ENCODE measurements at places on chromosomes 12 and 14.

DNA sequence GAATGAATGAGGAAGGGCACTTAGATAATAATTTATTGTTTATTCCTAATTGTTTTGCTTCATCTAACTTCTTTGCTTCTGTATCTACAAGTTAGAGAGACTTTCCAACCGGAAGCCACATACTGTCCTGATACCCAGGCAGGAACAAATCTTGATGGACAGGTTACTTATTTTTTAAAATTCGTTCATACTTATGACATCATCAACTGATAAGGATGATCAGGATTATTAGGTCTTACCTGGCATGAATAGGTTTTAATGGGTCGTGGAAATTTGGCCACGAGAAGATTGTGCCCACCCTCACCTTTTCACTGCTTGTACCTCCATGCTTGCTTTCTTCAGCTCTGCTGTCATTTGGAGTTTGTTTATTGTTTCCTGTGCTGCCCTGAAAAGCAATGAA is 39.3 kb downstream of the SNRPF start:
- no peak for DNase-seq

GRCh38 chr14:52089218-52089617 is 20.4 kb upstream of the NID2 start:
- DNase-seq: no peak

- no peak for DNase-seq
Observed at GRCh38 chr12:62468397-62468796, 1.8 kb downstream of the MON2 start.

GRCh38 chr12:102031852-102032251 is 29.9 kb downstream of the WASHC3 start:
- DNase-seq: no peak

DNA sequence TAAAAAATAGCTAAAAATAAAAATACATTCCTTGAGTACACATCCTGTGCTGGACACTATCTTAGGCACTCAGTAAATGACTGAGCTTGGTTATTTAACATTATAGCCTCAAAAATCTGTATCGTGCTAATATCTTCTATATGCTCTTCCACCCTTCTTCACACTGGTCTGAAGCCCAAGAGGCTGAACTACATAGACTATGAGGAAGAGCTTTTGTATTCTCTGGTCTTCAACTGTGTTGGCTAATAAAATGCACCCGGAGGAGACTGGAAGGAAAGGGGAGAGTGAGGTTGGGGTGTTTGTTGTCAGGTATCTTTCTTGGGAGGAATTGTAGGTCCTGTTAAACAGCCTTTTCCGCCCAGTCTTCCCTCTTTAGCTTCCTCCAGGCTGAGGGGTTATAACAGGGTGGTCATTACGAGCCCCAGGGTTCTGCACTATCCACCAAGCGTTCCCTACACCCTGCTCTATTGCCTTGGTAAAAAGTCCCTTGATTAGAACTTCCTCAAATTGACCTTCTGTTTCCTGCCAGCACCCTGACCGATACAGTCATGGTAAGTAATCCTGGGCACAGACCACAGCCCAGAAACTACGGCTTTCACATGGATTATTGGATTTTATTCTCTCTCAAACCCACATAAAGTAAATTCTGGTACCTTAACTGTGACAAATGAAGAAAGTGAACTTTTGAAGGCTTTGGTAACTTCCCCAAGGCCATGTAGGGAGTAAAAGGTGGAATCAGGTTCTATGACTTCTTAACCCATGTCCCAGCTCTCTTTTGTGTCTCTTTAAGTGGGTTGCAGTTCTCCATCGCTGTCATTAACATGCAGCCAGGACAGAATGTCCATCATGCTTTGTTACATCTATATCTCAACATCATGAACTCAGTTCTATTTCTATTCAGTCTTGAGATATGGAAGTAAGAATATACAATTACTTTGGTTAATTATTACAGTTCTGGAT is 71.3 kb downstream of the PTHLH start:
- DNase-seq: no peak

DNA sequence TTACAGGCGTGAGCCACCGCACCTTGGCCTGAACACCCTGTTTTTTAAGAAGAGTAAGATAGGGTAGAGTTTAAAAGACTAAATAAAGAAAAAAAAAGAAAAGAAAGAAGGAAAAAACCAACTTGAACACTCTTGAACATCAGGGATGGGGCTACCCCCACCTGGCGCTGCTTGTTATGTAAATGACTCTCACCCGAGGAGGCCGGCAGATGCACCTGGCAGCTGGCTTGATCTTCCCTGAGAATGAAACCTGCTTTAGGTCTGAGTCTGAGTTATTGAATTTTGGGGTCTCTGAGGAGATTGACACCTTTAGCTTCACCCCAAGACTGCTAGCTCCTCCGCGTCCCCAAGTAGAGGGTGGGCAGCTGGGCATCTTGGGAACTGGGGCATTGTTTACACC is 15.5 kb upstream of the MEG3 start:
- no peak for DNase-seq

- no peak for DNase-seq
Observed at GRCh38 chr12:127885954-127886750, 380.8 kb upstream of the TMEM132C start.

DNA sequence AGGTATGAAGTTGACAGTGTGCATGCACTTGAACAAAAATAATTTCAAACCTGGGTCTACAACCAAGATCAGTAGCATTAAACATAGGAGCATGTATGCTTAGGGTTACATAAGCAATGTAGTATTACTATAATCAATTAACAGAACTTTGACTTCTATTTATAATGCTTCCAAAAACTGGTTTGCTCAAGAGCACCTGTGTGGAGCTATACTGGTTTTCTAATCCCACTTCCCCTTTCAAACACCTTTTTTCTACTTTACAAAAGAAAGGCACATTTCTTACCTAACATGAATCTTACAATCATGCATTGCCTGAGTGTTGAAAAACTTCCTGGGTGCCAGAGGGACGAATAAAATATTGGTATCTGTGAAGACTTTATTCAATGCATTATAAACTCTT is 72.7 kb downstream of the EFCAB11 start:
- no peak for DNase-seq

DNA sequence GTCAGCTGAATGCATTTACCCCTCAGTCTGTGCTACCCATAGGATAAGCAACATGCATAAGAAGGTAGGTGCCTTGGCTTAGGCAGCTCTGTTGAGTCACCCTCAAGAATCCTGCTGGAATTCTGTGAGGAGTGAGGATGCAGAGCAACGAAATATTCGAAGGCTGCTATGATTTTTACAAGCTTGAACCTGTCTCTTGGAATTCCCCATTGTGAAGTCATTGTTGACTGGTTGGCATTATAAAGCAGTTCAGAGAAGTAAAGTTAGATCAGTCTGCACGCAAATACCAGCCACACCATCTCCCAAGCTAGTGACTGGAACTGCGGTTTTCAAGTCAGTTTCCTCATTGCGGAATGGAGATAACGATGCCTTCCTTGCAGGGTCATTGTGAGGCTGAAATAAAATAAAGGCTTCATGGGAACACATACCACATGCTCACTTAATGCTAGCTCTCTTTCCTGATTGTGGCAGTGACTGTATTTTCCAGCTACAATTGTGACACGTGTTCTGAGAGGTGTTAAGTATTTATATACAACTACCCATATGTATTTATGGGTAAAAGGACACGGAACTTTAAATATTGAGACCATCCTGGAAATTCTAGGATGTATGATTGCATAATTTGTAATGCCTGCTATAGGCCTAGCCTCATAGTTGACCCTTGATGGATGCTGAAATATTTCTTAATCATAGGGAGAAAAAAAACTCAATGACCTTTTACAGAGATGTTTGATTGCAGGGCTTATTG is 96.7 kb downstream of the ETV6 start:
- no peak for DNase-seq

DNA sequence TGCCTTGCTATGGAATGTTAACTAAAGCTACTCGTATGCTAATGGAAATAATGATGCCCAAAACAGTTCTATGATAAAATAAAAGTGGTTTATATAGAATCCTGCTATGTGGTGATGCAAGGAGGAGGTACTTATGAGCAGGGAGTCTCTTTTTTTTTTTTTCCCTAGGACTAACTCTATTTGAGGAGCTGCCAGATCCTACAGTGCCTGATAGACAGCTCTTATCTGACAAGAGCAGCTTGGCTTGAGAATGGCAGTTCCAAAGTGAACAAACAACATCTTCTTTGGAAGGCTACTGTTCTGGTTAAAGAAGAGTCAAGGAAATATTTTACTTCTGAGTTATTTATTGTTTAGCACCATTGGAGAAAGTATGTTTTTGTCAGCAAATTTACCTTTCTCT is 10.2 kb upstream of the ACSM4 start:
- DNase-seq: no peak

GRCh38 chr14:39184628-39185255 is 9.7 kb downstream of the PNN start:
- no peak for DNase-seq

DNA sequence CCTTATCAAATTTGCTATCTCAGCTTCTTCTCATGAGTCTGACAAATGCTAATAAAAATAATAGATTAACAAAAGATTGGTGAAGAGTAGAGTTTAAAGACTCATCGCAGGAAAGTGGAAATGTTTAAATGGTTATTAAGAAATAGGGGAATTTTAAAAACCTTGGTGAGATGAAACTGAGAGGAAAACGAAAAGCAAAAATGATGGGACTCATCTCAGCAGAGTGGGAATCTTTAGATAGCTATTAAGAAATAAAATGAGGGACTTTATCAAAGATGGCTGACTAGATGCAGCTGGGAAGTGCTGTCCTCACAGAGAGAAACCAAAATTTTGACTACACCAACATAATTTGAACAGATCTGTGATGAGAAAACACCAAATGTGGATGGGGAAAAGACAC is 79.2 kb upstream of the CD163 start:
- DNase-seq: no peak

DNA sequence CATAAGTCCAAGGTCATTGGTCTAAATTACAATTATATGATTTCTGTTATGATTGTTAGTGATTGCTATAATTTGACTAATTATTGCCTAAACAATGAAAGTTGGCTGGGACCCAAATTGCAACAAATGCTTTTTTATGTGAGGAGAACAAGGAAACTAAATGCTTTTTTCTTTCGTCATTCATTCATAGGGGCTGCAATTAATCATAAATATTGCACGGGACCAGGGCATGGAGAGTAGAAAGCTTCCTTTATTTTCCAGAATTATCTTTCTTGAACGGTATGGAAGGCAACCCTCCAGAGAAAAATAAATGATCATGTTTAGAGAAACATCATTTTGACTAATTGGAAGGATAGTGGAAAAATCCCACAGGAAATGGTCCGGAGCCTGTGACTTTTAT is 32.6 kb upstream of the ARHGAP5 start:
- DNase-seq: no peak

GRCh38 chr14:95182379-95182778 is 25.1 kb upstream of the DICER1 start:
- DNase-seq: no peak

- DNase-seq: no peak
Observed at GRCh38 chr12:129257524-129257923, 404.2 kb downstream of the GLT1D1 start.
